ENCODE measurements at places on chromosomes 3 and 15.

DNA sequence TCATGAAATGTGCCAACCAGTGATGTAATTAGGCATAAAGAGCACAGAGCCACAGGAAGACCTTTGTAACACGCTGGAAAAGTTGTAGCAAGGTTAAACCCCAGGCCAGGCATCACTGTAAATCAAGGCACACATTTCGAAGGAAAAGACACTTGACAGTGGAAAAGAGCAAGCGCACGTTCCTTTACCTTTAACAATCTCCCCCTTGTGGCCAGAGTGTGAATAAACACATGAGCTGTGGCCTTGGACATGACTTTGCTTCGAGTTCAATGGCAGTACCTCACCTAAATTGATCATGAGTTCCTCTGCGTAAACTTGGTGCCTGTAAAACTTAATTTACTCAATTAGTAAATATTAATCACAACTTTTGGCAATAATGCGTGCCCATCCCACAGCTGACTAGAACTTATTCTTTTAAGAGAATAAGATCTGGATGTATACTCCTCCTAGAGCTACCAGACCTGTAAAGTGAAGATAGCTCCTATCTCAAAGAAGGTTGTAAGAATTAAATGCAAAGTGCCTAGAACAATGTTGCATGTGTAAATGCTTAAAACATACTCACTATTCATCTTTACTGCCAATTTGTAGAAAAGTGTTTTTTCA, 757.0 kb upstream of the NECTIN3 start:
- DNase-seq, result peak; percentile 58

- no peak for DNase-seq
These were observed 23.2 kb downstream of the PLA1A start for GRCh38 chr3:119620899-119621298.

GRCh38 chr15:67097930-67098740, 32.7 kb downstream of the SMAD3 start:
- no peak for DNase-seq

- DNase-seq, result no peak
These were observed 657.2 kb upstream of the ROBO1 start for GRCh38 chr3:80424951-80425350.

- DNase-seq, result no peak
These were observed at the start of gene OR5K2 for GRCh38 chr3:98497381-98497780. OR5K2 (plus strand) TSS chr3:98497681; CDS start chr3:98497681, 0 bp downstream.

- DNase-seq, result no peak
These were observed 400.1 kb downstream of the GRM7 start for GRCh38 chr3:7260975-7261374.

DNA sequence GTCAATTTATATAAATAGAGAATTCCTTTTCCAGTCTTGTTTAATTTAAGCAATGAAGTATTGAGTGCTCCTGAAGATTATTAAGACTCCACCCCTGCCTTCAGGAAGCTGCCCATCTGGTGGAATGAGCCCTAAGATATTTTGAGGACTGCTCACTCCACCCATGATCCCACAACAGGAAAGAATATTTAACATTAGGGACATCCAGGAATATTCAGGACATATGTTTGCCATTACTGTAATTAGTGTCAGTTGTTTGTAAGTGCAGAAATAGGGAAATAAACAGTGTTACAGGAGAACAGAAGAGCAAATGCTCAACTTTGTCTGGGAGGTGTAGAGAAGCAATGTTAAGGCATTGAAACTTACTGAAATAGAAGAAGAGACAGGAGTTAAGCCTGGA, 375.0 kb downstream of the ROBO2 start:
- DNase-seq, result no peak

DNA sequence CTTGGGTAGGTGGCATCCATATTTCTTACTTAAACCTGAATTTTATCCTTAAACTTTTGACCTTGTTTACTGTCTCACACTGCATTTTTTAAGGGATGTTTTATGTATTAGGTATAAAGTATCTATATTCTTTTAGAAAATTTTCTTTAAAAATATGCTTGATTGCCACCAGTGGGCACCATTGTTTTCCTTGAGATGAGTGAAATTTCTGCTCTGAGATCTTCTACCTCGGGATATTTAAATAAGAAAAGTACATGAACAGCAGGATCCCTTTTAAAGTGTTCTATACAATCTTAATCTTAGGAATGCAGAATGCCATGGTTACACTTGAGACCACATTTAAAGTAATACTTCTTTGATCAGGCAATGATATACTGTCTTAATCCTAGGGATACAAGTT, 108.7 kb downstream of the SLMAP start:
- no peak for DNase-seq

GRCh38 chr3:51954105-51954504, 1.1 kb upstream of the GPR62 start:
- DNase-seq, result no peak

DNA sequence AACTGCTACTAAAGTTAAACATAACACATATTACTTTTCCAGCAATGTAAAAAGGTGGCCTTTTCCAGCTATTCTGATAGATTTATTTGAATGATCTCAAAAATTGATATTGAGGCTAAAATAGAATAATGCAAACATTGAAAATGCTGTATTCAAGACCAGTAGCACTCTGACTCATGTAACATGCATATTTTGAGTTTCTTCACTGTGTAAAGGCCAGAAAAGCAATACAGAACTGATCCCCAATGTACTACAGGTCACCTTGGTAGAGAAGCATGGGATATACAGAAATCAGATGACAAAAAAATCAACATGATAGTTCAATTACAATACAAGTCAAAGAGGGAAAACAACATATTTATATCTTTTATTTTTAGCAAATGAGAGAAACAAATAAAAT, 419.6 kb downstream of the DIPK2A start:
- DNase-seq, result no peak

GRCh38 chr3:64170270-64170669, 55.0 kb downstream of the PRICKLE2 start:
- no peak for DNase-seq

DNA sequence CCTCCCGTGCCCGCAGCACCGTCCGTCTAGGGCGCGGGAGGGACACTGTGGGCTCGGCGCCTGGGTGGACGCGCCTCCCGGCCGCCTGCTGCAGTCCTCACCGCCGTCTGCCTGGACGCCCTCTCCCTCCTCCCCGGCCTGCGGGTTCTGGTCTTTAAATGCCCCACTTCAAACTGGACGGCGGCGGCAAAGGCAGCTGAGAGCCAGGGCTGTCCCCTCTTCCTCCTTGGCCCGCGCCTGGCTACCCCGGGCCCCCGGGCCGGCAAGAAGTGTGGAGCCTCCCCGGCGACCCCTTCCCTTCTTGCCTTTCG, 426 bp downstream of the CBLB start:
- DNase-seq, result no peak

DNA sequence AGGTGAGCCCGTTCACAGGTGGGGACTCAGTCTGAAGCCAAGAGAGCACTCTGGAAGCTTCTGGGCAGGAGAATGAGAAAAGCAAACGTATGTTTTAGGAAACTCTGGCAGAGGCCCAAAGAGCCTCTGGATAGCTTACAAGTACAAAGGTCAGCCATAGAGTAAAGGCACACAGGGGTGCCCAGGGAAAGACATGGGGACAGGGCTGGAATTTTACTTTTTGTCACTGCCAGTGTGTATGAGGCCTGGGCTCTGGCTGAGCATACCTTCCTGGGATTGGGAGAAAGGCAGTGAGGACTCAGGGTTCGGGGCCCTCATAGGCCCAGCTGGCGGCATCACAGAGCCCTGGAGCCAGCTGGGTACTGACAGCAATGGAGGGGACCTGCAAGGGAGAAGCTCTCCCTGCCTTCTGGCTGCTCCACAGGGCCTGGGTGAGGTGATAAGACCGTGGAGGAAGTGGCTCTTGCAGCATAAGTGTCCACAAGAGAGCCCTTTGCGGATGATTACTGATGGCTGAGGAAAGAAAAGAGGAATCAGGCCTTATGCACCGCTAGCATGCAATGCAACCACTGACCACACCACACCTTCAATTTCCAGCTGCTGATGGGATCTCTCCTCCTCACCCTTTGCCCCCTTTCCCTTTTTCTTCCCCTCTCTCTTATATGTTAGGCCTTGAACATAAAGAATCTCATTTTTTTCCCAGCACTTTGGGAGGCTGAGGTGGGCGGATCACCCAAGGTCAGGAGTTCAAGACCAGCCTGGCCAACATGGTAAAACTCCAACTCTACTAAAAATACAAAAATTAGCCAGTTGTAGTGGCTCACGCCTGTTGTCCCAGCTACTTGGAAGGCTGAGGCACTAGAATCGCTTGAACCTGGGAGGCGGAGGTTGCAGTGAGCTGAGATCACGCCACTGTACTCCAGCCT, 25.1 kb upstream of the BCL2L10 start:
- no peak for DNase-seq

DNA sequence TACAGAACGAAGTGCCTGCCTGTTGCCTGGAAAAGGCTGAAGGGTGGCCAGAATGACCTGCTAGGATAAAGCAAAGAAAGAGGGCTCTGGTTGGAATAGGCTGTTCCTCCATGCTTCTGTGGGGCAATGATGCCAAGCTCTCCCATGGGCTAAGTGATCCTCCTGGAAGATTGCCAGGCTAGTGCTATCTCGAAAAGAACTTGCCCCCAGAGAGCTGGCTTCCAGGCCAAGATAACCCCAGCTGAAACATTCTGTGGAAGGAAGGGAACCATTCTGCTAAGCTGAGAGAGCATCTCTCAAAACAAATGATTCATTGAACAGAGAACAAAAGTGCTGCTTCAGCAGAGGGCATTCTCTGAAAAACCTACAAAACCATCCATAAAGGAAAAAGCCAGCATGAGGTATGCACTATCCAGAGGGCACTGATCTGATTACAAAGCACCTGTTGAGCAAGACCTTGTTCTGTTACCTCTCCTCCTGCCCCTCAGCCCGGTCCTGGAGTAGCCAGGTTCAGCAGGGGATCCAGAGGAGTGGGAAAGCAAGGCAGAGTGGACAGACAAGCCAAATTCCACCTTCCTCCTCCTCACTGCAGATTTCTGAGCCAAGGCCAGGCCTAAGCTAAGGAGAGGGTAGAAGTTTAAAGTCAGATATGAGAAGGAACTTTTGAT, 31.9 kb upstream of the SPRED1 start:
- DNase-seq, result no peak

GRCh38 chr3:148778926-148779325, 48.7 kb upstream of the CPB1 start:
- no peak for DNase-seq

DNA sequence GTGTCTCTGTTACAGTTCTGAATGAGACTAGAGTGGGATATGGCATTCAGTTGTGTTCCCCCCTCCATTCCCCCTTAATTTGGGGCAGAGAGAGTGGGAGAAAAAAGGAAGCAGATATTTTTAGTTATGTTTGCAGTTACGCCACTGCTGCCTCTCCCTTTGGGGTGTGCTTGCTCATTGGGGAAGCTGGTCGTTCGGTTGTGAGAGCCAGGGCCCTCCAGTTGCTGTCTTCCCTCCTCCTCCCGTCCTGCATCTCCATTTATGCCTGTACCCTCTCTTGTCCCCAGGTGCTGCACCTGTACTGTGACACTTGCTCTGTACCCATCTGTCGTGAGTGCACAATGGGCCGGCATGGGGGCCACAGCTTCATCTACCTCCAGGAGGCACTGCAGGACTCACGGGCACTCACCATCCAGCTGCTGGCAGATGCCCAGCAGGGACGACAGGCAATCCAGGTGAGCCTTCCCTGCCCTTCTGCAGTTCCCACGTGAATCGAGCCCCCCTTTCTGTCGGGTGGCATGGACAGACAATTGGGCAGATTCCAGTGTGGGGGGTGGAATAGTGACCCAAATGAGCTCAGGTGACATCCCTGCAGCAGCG, 55.8 kb downstream of the TRIM71 start:
- no peak for DNase-seq

GRCh38 chr15:88802250-88802990, 816 bp upstream of the ACAN start:
- no peak for DNase-seq

GRCh38 chr3:139339219-139339906, 4.5 kb upstream of the MRPS22 start:
- DNase-seq, result no peak

GRCh38 chr3:172622916-172623700, 87.8 kb downstream of the NCEH1 start:
- no peak for DNase-seq

- DNase-seq, result no peak
These were observed 146.7 kb downstream of the NR2E3 start for GRCh38 chr15:71957026-71957425.

GRCh38 chr3:22728406-22728805, 474.7 kb upstream of the UBE2E2 start:
- no peak for DNase-seq

DNA sequence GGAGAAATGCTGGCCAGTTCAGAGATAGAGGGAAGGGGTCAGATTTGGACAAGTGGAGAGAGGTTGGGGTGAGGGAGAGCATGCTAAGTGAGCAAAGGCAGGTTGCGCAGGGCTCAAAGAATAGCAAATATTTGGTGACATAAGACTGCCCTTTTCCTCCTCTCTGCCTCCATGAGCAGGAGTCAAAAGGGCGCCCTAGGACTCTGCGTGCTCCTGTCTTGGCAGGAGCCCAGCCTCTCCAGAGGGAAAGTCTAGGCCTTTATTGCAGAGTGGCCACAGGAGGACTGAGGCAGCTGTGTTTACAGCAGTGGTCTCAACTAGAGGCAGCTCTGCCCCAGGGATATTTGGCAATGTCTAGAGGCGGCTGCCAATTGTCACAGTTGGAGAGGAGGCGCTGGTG, 165.6 kb downstream of the FAM43A start:
- no peak for DNase-seq

GRCh38 chr3:73674280-73674679, 49.5 kb upstream of the PDZRN3 start:
- no peak for DNase-seq

DNA sequence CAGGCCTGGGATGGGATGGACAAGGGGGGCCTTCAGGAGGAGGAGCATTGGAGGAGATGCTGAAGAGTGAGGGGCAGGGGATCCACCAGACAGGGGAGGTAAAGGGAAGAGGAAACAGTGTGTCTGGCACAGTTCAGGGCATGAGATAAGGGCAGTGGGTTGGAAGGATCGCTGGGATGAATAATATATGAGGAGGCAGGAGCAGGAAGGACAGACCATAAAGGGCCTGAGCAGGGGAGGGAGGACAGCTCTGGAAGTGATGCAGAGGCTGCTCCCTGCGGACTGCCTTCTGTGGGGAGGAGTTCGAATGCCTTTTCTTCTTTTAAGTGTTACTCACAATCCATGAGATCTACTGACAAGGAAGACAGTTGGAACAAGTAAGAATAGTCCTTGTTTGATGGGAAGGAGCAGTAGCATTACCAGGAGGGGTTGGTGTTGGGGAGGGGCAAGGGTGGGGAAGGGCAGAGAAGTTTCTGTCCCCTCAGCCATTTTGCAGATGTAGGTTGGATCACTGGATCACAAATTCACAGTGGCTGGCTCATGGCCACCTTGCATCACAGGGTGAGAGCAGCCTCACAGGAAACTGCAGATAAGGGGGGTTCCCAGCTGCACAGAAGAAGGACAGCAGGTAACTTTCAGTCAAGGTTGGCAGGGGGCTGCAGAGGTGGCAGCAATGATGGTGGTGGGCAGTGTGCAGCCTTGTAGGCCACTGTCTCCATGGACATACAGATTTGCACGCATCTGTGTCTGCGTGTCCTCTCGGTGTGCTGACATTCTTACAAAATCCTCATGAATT, 91.9 kb upstream of the SNRPN start:
- no peak for DNase-seq

Measured in NCI-H1694 (cell line).